ENCODE measurements at places on chromosomes 2 and 18.

- no peak for DNase-seq
Measured at GRCh38 chr2:148702475-148702874, 57.9 kb downstream of the EPC2 start.

GRCh38 chr2:23503682-23504081 lies 118.7 kb downstream of the KLHL29 start:
- no peak for DNase-seq

GRCh38 chr2:227632827-227633226 lies 15.5 kb downstream of the SCYGR4 start:
- DNase-seq, result no peak

DNA sequence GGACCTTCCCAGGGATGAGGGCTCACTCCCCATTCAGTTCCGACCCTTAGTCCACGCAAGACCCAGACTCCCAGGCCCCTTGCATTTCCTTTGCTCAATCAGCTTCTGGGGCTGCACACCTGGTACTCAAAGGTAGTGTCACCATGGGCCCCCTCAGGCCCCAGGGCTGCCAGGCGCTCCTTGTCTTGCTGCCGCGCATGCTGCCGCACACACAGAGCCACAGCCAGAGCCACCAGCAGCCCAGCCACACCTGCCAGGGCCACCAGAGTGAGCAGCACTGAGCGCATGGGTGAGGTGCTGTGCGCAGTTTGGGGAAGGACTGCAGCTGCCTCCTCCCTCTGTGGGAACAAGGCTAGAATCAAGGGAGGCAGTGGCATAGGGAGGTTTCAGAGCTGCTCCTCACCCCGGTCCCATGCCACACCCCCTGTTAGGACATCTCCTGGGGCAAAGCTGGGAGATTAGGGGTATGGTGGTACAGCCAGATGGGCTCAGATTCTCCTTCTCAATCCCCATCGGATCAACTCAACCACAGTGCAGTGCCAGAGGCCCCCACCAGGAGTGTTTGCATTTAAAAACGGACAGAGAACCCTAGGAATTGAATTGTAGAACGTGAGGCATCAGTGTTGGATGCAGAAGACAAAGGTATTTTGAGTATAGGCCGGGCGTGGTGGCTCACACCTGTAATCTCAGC lies 11.3 kb downstream of the PTPRN start:
- DNase-seq, result no peak

- DNase-seq, result no peak
Measured at GRCh38 chr2:15941481-15941850, 1.1 kb downstream of the MYCN start.

DNA sequence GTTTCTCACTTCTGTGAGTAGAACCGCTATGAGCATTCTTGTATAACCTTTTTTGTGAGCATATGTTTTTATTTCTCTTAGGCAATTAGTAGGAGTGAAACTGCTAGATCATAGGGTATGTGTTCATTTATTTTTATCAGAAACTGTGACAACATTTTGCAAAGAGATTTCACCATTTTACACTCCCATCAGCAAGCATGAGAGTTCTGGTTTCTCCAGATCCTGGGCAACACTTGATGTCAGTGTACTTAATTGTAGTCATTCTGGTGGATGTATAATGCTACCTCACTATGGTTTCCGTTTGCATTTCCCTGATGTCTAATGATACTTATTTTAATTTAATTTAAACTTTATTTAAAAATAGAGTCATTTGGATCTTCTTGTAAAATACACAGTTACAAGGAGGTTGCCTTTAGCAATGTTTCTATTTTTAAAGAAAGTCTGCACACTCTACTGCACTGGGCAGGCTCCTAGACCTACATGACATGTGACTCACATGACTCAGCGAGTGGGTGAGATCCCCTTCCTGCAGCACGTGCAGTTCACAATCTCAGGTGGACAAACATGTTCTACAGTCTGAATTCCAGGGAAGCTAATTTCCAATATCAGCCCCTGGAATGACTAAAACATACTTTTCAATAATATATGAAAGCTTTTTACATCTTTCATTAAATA lies 127.0 kb upstream of the BCL2L11 start:
- no peak for DNase-seq

DNA sequence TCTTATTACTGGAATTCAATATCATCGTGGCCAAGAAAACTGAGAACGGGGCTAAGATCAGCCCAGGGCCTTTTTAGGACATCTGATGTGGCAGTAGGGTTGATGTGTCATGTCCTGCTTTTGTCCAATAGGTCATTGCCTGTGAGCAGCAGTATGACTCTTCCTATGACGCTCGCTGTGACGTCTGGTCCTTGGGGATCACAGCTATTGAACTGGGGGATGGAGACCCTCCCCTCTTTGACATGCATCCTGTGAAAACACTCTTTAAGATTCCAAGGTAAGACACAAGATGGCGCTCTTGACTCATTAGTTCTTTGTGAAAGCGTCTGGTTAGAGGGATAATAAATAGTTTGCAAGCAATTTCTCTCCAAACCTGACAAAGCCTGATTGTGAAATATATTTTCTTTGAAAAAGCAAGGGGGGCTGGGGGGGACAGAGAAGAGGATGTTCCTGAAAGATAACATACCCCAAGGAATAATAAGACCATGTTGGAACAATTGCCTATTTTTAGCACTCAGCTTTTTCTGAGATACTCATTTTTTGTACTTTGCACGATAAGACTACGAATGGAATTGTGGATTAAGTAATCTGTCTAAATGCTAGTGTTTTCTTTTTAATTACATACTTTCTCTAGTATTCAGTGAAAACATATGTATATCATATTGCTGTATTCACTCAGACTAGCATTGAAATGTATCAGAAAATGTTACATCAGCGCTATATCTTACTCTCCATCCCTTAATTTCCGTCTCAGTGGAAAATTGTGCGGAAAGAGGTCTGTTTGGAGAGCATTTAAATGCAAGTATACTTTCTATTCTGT lies 58.1 kb downstream of the MYO3B start:
- no peak for DNase-seq

Measured in stimulated activated CD8-positive, alpha-beta memory T cell treated with anti-CD3 and anti-CD28 coated beads, Interleukin-7, amount 100 ng/mL, for 4 hours (primary cell).